ENCODE measurements at places on chromosomes 4 and X.

DNA sequence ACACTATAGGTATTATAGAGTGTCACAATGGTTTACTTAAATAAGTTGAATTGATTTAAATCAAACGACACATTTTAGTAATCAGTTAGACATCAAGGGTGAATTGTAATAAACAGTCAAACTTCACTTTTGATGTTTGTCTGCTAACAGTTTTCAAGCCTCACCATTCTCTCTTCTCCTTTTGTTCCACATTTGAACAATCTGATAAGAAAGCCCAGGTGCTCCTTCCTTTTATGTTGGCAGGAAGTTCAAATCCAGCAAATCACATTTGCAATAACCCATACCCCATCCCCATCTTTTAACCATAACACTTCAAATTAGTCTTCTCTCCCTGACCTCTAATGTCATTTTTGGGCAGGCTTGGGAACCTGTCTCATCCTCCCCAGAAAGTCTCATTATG lies 63.4 kb upstream of the GC start:
- no peak for DNase-seq

DNA sequence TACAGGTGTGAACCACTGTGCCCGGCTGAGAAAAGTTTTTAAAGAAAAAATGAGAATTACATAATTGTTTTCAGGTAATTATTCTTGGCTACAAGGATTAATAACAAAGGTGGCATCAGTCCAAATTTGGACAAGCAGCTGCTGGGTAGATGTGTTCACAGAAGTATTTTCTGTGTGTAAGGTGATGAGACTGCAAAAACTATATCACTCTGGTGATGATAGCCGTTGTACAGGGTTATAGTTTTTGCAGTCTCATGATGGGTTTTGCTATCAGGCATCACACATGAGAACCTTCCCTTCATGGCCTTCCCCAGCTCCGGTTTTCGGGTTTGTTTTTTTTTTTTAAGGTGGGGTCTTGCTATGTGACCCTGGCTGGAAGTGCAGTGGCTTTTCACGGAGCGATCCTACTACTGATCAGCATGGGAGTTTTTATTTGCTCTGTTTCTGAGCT lies 5.1 kb upstream of the SLC10A3 start:
- no peak for DNase-seq

DNA sequence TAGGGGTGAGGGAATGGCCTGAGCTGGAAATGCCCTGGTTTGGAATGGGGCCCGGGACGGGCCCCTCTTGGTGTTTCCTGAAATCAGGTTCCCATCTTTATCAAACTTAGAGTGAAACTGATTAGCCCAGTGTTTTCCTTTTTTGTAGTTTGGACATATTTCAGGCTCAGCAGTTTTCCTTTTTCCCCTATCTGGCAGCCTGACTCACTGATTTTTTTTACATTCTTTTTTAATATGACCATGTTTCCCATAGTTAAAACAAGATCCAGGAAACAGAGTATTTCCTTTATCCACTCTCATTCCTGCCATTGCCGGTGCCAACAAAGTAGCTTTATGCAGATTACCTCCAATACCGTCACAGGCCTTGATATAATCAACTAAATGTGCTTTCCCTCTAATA lies 20.5 kb upstream of the C4orf17 start:
- DNase-seq, result no peak

DNA sequence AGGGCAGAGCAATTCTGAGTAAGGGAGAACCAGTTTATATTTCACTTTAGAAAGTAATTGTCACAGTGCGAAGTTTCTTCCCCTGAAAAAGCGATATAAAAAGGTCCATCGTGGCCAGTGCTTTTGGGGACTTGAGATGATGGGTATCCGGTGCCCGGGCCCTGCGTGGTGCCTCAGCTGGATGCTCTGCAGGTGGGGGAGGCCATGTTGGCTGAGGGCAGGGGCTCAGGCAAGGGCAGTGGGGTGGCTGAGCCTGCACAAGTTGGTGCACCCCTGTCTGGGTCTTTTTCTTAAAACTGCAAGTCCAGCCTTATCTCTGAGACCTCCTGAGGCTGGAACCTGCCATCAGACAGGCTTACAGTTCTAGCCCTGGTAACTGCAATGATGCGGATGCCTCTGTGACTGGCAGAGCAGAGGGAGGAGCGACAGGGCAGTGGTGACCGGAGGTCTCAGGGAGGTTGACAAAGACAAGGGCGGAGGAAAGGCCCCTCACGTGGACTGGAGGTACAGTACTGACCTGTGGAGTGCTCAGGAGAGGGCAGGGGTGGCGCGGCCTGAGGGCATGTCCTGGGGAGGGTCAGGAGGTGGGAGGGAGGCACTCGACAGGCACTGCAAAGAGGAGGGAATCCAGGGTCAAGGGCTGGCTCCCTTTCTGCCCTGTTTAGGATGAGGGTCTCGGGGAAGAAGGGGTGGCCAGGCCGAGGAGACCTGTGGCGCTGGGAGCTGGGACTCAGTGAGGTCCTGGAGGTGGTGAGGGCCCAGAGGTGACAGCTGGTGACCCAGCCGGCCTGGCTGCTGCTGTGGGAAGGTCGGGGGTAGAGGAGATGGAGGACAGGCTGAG lies 1.8 kb downstream of the RGS12 start:
- DNase-seq, result no peak

DNA sequence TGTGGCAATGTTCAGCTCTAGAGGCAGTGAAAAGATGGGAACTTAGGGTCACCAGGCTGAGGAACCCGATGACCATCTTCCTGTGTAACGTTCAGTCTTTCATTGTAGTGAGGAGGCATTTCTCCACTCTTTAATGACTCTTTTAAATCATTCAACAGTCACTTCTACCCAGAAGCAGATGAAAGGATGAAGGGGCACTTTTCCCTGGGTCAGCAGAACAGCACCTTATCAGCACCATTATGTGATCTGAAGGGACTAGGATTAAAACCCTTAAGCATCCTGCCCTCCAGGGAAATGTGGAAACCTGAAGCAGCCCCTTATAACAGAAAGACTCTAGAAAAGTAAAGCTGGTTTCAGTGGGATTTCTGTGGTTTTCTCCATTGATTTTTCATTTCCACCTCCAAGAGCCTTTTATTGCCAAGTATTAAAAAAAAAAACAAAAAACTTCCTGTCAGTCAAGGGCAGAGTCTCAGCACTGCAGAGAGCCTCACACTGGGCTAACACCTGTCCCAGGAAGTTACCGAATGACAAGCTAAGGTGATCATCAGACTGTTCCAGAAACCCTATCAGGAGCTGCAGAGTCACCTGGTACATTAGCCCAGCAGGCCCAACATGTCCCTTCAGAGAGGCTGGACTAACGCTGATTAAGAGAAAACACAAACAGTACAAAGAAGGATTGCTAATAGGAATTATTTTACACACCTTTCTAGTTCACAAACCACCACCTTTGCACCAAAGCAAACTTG lies 185.9 kb downstream of the SHROOM3 start:
- no peak for DNase-seq

DNA sequence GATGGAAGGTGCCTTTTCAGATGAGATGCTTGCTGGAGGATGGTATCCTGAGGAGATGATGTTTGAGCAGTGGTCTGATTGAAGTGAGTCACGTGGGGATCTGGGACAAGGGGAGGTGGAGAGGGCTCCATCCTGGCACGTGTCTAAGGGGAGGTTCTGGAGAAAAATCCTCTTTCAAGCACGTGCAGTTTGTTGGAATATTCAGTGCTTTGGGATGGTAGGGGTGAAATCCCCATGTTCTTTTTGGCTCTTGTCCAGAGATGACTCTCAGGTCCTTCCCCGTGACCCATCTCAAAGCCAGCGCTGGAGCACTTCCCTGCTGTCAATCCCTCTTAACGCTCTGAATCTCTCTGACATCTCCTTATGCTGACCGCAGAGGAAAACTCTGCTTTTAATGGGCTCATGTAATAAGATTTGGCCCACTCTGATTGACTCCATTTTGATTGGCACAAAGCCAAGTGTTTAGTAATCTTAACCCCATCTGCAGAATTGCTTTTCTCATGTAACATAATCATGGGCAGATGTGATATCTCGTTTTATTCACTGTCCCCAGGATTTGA lies 10.8 kb upstream of the KLKB1 start:
- no peak for DNase-seq

DNA sequence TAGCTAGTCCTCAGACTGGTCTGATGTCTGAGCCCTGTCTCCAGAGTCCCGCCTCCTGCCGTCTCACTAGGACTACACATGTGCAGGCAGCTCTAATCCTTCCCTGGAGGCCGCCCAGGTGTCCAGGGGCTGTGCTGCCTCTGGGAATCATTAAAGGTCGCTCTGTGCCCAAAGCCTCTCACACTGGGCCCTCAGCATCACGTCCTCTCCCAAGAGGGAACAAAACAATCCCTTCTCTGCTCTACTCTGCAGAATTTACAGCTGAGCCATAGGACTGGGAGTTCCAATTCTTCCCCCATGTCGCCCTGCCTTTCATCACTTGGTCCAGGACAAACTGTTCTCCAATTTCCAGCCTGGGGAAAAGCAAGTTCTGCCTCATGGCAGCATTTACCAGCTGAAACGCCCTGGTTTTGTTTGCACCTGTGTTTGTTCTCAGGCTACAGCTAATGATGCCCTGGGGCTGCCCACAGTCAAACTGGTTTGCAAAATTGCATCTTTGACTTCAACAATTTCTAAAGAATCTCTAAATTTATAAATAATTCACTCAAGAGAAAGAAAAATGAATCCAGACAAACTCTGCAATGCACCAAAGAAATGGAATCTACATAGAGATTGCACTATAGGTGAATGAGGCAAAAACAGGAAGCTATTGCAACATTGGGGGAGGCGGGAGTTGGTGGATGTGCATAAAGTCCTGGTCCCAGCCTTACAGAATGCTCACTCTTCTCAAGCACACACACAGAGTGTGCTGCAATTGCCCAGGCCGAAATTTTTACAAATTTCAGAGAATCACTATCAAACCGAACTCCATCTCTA lies 7.2 kb upstream of the MRFAP1 start:
- peak; percentile 34 for DNase-seq

DNA sequence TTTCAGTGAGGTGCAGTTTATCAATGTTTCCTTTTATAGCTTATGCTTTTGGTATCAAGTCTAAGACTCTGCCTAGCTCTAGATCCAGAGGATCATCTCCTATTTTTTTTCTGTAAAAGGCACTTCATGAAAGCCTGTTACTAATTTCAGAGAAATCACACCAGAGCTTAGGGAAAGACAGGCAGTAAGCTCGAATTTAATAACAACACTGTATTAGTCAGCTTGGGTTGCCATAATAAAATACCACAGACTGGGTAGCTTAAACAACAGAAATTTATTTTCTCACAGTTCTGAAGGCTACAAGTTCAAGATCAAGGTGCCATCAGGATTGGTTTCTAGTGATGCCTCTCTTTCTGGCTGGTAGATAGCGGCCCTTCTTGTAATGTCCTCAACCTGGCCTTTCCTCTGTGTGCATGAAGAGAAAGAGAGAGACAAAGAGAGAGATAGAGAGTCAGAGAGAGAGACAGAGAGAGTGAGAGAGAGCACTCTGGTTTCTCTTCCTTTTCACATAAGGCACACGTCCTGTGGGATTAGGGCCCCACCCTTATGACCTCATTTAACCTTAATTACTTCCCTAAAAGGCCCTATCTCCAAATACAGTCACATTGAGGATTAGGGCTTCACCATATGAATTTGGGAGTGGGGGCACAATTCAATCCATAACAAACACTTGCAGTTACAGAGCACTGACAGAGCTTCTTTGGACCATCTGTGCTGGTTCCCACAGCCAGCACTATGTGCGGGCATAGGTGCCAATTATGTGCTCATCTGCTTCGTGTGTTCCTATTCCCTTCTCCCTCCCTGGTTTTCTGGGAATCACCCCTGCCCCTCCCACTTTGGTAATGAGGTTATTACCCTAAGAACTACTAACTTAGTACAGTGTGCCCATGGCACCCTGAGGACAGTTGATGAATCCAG lies 114.8 kb upstream of the MED14 start:
- no peak for DNase-seq

GRCh38 chrX:23952984-23953907 lies 45.4 kb downstream of the CXorf58 start:
- DNase-seq, result no peak

GRCh38 chr4:184969610-184970009 lies 48.7 kb upstream of the HELT start:
- DNase-seq, result no peak

DNA sequence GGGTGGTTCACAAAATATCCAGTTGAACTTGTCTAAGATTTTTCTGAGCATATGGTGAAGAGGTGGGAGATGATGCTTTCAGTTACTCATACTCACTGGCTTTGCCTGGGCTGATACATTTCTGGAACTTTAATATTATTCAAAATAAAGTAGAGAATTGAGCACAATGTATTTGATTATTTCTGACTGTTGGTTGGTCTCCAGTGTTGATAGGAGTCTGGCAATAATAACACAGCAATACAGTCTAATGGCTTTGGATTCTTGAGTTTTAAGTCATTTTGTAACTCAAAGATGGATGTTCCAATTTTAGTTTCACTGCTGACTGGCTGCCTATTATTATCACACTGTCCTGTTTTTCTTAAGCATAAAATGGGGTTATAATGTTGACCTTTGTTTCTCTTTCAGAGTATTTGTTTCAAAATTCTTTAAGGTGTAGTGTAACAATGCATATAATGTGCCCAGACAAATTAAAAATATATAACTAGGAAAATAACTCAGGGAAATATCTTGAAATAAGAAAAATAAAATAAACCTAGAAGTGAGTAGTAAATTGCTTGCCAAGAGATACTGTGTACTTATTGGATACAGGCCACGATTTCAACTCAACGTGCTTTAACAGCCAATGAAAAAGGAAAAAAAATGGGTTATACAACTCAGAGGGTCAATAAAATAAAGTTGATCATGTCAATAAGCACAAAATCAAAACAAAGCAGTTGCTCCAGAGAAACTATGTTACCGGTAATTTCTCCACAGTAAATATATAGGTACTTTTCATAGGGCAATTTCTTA lies 99.0 kb downstream of the ARSJ start:
- no peak for DNase-seq

DNA sequence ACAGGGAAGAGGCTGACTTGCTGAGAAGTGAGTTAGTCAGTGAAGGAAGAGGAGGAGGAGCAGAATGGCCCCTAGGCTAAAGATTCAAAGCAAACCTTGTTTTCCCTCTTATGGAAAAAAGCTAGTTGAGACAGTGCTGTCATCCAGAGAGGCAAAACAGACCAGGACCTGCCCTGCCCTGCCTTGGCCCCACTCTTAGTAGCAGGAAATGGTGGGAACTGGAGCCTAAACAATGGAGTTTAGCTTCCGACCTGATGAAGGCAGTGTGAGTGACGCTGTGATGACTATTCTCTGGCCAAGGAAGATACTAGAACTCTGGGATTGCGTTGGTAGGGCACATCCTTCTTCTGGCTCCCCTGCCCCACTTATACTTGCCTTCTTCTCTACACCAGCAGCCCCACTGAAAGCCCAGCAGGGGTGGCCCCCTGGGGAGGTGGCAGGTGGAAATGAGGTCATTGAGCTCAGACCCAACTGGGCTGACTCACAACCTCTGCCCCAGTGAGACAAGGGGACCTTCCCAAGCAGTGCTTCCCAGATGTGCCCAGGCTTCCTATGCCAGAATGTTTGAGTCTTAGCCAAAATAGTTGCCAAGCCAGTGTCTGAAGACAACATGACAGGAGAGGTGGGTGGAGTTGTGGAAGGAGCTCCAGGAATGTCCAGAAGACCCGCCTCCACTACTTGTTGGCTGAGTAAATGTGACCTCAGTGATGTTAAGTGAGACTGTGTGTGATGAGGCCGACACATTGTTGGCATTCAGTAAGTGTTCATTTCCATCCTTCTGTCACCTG lies 38.8 kb downstream of the MSN start:
- no peak for DNase-seq

Measured in SK-N-MC (cell line).